Panc1 (cell line): ENCODE measurements at places on chromosomes 16 and 17. TPM values are rescaled to one million over a fixed set of nuclear protein-coding genes. Genes with fewer than 3 reads are reported as not detected.

The WFIKKN2 gene
- total RNA-seq = 0.05 TPM

The ANKFN1 gene
- total RNA-seq = not detected

The DNAH17 gene
- total RNA-seq = 0.18 TPM

The KRTAP3-1 gene
- not detected for total RNA-seq

The CACNG3 gene
- not detected for total RNA-seq

The ATP2A3 gene
- 29.7 TPM for total RNA-seq

The KRT27 gene
- total RNA-seq = not detected

The ALOX12 gene
- not detected for total RNA-seq

The GDPD1 gene
- 0.26 TPM for total RNA-seq

The TEX14 gene
- not detected for total RNA-seq
